Dorsolateral prefrontal cortex (tissue), 122 donors: ENCODE measurements at places on chromosomes 3 and 15. TPM values are rescaled to one million over a fixed set of nuclear protein-coding genes. Genes with fewer than 3 reads are reported as not detected.

Gene SLC7A14
- 35.7 TPM for total RNA-seq

Gene ITIH3
- 0.63 TPM for total RNA-seq

Gene GATA2
- total RNA-seq: 4.3 TPM

Gene C3orf33
- 5.8 TPM for total RNA-seq

Gene FAM43A
- 11.3 TPM for total RNA-seq

Gene SLC30A4
- total RNA-seq: 20.0 TPM

Gene ADAMTS7
- total RNA-seq: 3.2 TPM

Gene NR2E3
- total RNA-seq: not detected

Gene SEMA6D
- 66.3 TPM for total RNA-seq

Gene GOLGA8O
- total RNA-seq: 2.1 TPM

Gene GP5
- total RNA-seq: 0.14 TPM

Gene TJP1
- total RNA-seq: 159 TPM

Gene PLS1
- total RNA-seq: 3.1 TPM

Gene RTP3
- not detected for total RNA-seq

- DNase-seq: no peak
These were observed 26.2 kb downstream of the TKT start for GRCh38 chr3:53229606-53230005.

DNA sequence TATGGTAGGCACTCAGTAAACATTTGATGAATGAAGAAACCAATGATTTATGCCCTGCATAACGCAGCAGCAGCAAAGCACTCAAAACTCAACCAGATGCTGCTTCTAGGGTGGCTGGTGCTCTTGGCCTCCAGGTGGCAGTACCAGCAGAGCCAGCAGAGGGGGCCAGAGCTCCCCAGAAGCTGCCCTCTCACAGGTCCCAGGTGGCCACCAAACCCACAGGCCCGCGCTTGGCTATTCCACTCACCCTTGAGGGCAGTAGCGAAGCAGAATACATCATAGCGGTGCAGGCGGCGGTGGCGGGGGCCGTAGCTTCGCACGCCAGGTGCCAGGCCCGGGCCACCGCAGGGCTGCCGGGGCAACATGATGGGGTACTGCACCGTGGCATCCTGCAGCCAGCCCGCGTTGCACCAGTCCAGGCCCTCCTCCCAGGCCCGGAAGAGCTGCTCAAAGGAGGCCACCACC is 16.6 kb downstream of the HAPLN3 start:
- no peak for DNase-seq

- no peak for DNase-seq
These were observed 340.9 kb upstream of the TBL1XR1 start for GRCh38 chr3:177538048-177538749.

- no peak for DNase-seq
These were observed 168.4 kb downstream of the STAC start for GRCh38 chr3:36548712-36549111.

DNA sequence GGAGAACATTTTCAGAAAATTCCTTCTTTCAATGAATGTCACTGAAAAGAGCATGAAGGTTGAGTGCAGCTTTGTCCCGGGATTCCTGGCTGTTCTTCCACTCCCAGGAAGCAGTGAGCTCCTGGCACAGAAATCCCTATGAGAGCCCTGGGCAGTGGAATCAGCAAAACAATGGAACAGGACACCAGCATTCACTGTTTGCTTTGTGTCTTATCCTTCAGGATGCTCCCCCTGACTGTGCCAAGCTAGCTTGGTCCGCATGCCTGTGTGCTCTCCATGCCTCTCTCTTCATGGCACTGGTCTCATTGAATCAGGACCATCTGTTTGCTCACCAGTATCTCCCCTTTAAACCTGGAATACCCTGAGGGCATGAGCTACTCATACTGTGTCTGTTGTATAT is 102.0 kb upstream of the GADL1 start:
- no peak for DNase-seq

DNA sequence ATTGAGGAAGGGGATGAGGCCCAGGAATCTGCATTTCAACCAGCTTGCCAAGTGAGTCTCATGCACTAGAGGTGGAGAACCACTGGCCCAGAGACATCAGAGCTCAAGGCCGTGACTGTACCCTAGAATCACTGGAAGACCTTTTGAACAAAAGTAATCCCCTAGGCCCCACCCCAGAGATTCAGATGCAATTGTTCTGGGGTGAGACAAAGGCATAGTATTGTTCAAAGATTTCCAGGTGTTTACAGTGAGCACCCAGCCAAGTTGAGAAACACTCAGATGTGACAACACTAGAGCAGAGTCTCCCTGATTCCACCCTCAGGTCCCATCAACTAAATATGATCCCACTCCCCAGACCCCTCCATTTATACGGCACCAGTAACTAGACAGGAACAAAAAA is 290.3 kb upstream of the TLE3 start:
- DNase-seq: no peak

DNA sequence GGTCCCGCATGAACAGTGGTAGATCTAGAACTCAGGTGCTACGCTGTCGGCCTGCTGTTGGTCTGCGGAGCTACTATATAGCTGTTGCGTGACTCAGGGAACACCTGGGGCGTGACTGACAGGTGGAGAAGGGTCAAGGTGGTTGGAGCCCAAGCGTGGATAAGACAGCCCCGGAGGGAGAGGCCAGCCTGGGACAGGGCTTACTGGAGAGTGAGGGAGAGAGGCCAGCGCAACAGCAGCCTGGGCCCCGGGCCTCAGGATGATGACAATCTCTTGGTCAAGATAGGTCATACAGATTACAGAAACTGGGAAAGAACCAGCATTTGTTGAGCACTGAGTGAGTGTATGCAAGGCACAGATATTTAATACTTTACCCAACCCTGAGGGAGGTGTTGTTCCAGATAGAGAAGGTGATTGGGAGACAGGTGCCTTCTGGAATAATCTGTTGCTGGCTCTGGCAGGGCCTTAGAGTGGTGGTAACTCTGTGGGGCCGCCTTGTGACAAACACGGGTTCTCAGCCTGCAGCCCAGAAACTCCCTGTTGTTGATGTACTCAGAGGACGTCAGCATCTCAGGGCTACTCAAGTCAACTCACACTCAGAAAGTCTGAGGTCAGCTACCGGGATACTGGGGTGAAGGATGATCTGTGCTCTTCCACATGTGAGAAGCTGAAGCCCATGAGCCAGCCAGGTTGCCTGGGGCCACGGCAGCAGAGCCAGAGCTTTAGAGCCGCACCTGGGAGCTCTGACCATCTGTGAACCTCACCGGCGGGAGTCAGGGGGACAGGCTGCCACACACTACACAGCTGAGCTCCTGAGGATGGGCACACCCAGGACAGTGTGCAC is 265.4 kb upstream of the HES1 start:
- no peak for DNase-seq

DNA sequence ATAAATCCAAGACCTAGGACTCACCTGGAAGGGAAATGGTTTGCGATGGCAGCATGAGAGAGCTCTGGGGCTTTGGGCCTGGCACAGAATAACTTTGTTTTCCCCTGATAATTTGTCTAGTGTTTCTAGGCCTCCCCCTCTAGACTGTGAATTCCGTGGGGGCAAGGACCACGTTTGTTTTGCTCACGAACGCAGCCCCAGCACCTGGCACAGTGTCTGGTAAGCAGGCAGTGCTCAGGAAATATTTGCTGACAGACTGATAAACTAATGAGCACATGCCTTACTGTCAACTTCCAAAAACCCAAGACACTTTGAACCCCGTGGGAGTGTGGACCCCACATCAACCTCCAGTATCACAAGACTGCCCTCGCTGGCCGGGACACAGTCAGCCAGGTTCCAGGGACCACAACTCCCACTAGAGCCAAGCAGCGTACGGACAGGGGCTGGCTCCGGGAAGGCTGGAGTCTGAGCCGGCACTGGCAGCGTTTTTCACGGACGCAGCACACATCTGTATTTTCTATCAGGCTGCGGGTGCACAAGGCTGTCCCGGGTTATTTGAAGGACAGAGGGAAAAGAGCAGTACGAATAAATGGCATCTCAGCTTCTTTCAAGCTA is 146.5 kb downstream of the XXYLT1 start:
- DNase-seq: no peak

- DNase-seq: no peak
These were observed 24.3 kb downstream of the LRRC2 start for GRCh38 chr3:46541835-46542234.

DNA sequence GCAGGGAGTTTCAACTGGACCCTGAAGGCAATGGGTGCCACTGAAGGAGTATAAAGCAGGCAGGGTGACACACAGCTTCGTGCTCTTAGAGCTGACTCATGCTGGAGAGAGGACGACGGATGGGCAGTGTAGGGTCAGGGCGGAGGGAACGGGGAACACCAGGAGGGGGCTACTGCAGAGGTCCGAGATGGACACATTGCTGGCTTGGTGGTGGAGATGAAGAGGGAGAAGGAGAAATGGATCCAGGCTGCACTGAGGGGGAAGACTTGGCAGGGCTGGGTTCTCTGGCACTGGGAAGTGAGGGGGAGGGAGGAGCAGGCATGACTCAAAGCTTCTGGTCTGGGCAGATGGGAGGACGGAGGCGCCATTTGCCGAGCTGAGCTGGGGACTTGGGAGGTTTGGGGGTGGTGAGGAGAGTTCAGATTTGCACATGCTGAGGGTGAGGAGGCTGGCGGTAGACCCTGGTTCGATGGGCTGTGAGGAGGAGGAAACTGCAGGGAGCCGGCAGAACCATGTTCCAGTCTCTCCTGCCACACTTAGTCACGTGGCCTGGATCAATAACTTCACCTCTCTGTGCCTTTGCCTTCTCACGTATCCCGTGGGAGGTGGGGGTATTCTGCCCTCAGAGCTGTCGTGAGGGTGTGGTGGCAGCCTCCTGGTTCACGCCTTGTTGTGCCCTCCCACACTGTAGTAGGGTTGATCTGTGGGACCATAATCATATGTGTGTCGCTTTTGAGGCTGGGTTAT is 4.6 kb upstream of the KCTD6 start:
- peak; percentile 75 for DNase-seq

DNA sequence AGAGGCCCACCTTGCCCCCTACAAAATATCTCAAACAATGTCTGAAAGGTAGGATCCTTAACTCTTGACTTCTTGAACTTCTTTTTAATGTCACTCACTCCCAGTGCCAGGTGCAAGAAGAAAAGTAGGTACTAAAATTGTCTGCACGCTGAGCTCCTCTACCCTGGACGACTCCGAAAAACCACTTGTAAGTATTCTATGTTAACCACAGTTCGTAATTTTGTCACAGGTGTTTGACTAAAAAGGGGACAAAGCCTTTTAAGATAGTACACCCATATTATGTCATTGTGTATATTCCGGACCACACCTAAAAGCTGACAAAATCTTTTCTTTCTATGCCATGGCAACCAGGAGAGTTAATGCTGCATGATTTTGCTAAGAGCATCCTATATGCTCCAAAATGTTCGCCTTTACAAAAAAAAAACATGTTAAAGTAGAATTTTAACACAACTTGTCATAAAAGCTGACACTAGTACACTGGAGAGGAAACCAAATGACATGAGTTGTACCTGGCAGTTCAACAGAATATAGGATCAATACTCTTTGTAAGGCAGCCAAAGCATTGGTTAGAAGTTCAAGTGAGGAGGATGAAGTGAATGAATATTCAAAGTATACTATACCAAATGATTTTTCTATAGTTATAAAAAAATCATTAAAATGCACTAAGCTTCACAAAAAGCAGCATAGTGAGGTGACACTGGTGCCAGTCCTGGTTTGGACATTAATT is 210.5 kb downstream of the FOXP1 start:
- no peak for DNase-seq

DNA sequence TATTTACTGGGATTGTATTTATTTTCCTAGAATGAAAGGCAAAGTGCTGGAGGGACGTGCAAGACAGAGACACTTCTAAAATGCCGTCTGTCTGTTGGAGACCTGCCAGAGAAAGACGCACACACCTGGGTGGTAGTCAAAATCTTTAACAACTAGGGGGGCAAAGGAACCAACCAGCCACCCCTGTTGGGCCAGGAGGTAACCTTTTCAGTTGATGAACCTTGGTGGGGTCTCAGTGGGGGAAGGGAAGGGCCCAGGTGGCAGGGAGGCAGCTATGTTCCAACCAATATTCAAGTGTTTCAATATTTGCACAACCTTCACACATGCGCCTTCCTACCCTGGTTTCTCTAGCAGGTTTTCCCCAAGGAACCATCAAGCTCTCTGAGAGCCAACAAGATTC is 99.0 kb downstream of the MEGF11 start:
- DNase-seq: no peak

GRCh38 chr15:35929740-35930444 is 383.9 kb upstream of the DPH6 start:
- no peak for DNase-seq

- DNase-seq: no peak
These were observed 11.2 kb downstream of the IGDCC4 start for GRCh38 chr15:65411465-65412071.

GRCh38 chr3:122103821-122104514 is 48.8 kb downstream of the CD86 start:
- no peak for DNase-seq

GRCh38 chr3:153173758-153174516 is 11.9 kb downstream of the RAP2B start:
- DNase-seq: no peak

GRCh38 chr15:48530528-48530927 is 115.0 kb downstream of the FBN1 start:
- DNase-seq: no peak

- DNase-seq: no peak
These were observed 205.9 kb upstream of the RGMA start for GRCh38 chr15:93294896-93295295.

GRCh38 chr3:11636394-11636770 is 7.3 kb downstream of the VGLL4 start:
- no peak for DNase-seq

DNA sequence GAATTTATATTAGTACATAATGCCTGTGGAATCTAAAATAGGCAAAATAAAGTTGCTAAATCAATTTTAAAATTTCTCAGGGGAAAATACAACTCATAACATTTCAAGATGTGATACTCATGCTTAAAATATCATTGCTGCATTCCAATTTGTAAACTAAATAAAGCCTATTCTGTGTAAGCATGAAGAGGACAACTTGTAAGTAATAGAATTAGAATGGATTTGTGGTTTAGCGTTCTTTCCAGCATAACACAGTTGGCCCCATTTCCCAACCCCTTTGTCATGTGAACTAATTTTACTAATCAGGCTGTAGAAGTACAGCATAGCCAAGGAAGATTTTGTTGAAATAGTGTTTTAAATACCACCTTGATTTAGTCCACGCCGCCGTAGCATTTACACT is 437.2 kb downstream of the SI start:
- DNase-seq: no peak

DNA sequence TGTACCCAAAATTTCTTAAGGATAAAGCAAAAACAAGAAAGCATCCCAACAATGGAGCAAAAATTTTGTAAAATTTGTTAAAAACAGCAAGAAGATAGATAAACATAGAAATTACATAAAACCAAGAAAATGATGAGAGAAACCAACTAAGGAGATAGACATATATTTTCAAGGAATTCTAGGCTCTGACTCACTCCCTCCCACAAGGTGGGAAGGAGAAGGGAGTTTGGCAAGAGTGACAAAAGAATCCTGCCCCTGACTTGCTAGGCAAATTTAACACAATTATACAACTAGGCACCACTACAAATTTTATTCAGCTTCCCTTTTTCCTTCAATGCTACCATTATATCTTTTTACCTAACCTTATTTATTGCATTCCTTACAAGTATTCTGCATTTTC is 70.9 kb downstream of the MYO9A start:
- DNase-seq: no peak

- no peak for DNase-seq
These were observed 43.0 kb downstream of the NSMCE3 start for GRCh38 chr15:29226436-29227208.

- no peak for DNase-seq
These were observed 30.6 kb upstream of the SLC6A6 start for GRCh38 chr3:14371573-14372474.

GRCh38 chr15:73753250-73754130 is at the start of gene INSYN1:
Gene INSYN1 (minus strand): TSS chr15:73753351. CDS start chr15:73751130, 2,221 bp downstream.
- DNase-seq: peak; percentile 60
